ENCODE measurements at places on chromosomes 7 and 10.
A peak's percentile ranks its signal among the peaks of the same experiment; 100 is the strongest.

GRCh38 chr7:90312745-90313144 lies 8.4 kb downstream of the FAM237B start:
- peak; percentile 8 for DNase-seq

GRCh38 chr7:77313085-77313484 lies 103.1 kb downstream of the GSAP start:
- no peak for DNase-seq

- no peak for DNase-seq
Observed at GRCh38 chr10:76195654-76196390, 764.4 kb downstream of the LRMDA start.

DNA sequence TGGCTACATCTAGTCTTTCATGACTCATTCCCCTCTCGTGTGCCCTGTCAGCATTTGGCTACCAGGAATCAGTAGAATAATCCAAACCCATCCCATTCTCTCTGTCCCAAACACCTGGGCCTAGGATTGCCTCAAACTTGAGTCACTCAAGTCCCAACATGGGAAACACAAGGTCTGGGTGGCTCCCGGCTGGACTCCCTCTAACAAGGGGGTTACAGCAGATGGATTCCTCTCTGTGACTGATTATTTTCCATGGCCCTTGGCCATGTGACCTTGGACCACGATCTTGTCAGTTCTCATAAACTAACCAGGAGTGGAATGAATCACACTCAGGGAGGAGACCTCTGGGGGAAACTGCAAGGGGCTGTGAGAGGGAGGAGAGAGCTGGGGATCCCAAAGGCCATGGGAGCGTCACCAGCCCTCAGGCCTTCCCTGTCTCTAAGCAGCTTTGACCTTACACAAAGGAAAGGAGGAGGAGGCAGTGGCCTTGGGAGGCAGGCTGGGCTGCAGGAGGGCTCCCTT lies 533.1 kb downstream of the KCNMA1 start:
- peak; percentile 91 for DNase-seq

DNA sequence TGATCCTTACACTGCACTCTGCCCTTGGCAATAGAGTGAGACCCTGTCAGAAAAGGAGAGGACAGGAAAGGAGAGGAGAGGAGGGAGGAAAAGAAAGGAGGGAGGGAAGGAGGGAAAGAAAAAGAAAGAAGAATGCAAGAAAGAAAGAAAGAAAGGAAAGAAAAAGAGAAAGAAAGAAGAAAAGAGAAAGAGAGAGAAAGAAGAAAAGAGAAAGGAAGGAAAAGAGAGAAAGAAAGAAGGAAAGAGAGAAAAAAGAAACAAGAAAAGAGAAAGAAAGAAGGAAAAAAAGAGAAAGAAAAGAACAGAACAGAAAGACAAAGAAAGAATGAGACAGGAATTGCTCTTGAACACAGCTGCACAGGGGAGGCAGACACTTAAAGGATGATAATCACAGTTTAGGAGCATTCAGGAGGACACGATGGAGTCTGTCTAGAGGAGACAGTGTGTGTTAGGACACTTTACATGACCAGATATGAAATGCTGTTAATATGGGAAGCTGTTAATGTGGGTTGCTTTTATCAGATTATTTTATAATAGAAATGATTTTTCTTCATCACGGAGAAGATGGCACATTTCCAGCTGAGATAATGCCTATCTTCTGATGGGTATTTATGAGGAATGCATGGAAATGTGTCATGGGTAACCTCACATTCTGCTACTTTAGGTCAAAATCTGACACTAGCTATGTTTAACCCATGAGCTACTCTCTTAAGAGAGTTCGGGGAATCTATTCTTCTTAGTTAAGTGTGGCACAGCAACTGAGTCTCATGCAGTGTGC lies 160.5 kb downstream of the BAMBI start:
- peak; percentile 19 for DNase-seq

DNA sequence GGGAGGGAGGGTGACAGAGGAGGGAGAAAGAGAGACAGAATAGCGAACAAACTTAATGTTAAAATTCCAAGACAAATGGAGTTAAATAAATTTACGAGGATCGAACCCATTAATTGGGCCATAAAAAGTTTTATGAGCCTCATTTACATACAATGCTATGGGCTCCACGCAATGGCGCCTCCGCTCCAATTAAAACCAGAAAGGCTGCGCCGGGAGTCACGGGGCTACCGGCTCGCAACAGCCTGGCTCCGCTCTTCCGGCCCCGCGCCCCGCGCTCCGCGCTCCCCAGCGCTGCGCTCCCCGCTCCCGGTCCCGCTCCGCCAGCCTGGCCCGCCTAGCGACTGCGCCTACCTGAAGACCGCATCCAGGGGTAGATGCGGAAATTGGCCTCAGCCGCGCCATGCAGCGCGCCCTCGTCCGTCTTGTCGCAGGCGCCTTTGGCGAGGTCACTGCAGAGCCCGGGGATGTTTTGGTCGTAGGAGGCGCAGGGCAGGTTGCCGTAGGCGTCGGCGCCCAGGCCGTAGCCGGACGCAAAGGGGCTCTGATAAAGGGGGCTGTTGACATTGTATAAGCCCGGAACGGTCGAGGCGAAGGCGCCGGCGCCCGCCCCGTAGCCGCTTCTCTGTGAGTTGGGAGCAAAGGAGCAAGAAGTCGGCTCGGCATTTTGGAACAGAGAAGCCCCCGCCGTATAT lies 513 bp downstream of the HOXA7 start:
- no peak for DNase-seq

GRCh38 chr10:70137135-70137534 lies 4.5 kb upstream of the AIFM2 start:
- no peak for DNase-seq

GRCh38 chr7:68381731-68382130 lies 1216.5 kb upstream of the AUTS2 start:
- no peak for DNase-seq

GRCh38 chr7:19869979-19870378 lies 96.6 kb upstream of the TMEM196 start:
- DNase-seq = no peak

- DNase-seq = no peak
Observed at GRCh38 chr10:121580276-121581116, 17.7 kb downstream of the FGFR2 start.

GRCh38 chr7:154858836-154859537 lies 143.9 kb downstream of the PAXIP1 start:
- DNase-seq = no peak

GRCh38 chr7:124263232-124263827 lies 230.5 kb upstream of the TMEM229A start:
- no peak for DNase-seq

- DNase-seq = no peak
Observed at GRCh38 chr7:143256325-143256724, 6.9 kb upstream of the GSTK1 start.

GRCh38 chr10:72736176-72736827 lies 44.4 kb downstream of the MCU start:
- DNase-seq = peak; percentile 69

- DNase-seq = peak; percentile 73
Observed at GRCh38 chr7:92641921-92642511, 51.8 kb upstream of the FAM133B start.

- DNase-seq = peak; percentile 27
Observed at GRCh38 chr7:138934861-138935260, 46.3 kb downstream of the KIAA1549 start.

- peak; percentile 13 for DNase-seq
Observed at GRCh38 chr10:24821986-24822385, 98.3 kb upstream of the ARHGAP21 start.

- DNase-seq = no peak
Observed at GRCh38 chr7:4100148-4100547, 581.9 kb upstream of the FOXK1 start.

DNA sequence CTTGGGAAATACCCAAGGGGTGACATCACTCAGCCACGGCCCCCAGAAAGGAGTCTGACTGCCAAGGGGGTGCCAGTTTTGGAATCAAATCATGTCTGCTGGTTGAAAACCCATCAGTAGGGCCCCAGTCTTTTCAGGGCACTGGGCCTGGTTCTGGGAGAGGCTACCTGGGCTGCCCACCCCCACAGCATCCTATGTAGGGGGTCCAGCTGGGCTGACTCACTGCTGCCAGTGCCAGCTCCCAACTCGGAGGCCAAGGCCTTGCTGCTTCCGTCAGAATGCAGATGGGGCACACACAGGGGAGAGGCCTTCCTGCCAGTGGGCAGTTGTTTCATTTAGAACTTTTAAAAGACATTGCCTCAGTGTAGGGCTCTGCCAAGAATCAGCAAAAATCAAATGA lies 39.5 kb upstream of the DMBT1 start:
- DNase-seq = no peak

- no peak for DNase-seq
Observed at GRCh38 chr10:71647526-71648253, 71.9 kb downstream of the C10orf105 start.

GRCh38 chr10:31374146-31374696 lies 55.2 kb downstream of the ZEB1 start:
- DNase-seq = no peak

GRCh38 chr10:132420469-132420980 lies 23.5 kb downstream of the PWWP2B start:
- no peak for DNase-seq

GRCh38 chr7:44977959-44978335 lies 868 bp downstream of the MYO1G start:
- DNase-seq = no peak

- no peak for DNase-seq
Observed at GRCh38 chr7:47239034-47239433, 342.9 kb downstream of the TNS3 start.

DNA sequence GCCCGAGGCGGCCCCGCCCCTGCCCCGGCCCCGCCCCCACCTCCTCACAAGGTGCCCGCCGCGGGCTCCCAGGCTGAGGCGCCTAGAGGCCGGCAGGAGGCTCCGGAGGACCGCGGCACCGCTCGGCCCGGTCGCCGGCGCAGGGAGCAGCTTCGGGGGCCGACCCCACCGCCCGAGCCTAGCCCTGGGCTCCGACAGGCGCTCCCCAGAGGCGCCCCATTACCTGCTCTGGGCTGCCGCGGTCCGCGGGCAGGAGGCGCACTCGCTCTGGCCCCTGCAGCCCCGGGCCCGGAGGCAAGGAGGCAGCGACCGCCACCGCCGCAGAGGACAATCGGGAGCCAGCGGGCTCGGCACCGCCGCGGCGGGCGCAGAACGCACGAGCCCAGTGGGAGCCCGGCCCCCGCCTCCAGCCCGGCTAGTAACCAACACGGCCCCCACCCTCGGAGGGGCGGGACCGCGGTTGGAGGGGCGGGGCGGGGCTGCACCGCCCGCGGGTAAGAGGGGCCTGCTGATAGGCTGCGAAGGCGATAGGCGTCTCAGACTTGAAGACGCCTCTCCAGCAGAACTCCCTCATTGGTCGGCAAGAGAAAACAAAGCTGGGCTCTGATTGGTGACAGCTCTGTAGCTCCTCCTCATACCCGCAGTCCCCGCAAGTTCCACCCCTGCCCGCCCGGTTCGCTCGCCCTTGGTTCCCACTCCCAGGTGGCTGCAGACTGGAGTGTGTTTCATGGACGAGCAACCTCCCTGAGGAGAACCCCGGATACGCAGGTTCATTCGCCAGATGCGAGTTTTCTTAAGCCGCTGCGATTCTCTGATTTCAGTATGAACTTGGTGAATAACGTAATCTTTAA lies at the start of gene MPP7:
Gene MPP7 (minus strand): TSS at position 427 of the 851 bp plus-strand sequence. CDS start 64,460 bp downstream, outside the sequence.
- peak; percentile 97 for DNase-seq

GRCh38 chr7:79176859-79177477 lies 276.5 kb downstream of the MAGI2 start:
- DNase-seq = peak; percentile 51

GRCh38 chr10:23055424-23056185 lies 39.8 kb upstream of the MSRB2 start:
- DNase-seq = no peak

DNA sequence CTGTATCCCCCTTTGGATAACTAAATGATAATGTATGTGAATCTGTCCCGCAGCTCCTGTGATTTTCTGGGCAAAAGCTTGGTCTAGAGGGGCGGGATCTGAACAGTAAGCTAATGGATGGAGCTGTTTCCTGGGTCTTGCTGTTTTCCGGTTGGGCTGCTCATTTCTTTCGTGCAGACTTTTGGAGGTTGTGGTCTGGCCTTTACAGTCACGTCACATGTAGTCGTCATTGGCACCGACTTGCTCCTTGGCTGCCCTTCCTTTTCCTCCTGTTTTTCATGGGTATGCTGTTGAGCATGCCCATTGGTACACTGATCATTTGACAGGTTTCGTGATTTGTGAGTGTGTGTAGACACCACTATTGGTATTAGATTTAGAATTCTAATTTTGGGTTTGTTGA lies 2.0 kb downstream of the FBH1 start:
- DNase-seq = no peak

GRCh38 chr7:44477063-44477830 lies 13.2 kb downstream of the NUDCD3 start:
- DNase-seq = peak; percentile 70

DNA sequence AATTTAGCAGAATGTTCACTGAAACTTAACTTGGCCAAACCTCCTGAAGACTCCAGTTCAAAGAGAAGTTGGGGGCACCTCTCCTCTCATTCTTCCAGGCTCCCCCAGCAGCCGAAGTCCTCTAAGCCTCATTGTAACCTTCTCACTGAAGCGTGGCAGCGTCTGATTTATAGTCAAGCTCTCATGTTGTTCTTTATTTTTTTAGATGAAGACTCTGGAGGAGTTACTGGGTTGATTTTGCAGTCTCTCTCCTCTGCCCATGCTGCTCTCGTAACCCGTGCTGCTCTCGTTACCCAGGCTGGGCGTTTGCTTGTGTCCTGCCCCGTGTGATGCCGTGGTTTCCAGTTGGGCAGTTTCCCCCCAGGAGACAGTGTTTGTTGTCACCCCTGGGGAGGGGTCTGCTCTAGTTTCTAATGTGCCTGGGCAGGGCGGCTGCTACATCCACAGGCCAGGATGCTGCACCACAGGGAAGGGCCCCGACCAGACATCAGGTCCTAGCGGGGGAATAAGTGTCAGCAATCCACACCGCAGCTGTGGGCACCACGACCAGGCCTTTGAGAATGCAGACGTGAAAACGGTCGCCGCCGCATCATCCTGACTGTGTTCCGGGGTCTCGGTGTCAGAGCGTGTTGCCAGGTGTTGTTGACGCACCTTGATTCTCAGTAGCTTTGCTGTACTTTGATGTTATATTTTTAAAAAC lies 65.2 kb downstream of the WDR37 start:
- no peak for DNase-seq

GRCh38 chr7:28808796-28809533 lies 149.2 kb downstream of the TRIL start:
- DNase-seq = peak; percentile 78

DNA sequence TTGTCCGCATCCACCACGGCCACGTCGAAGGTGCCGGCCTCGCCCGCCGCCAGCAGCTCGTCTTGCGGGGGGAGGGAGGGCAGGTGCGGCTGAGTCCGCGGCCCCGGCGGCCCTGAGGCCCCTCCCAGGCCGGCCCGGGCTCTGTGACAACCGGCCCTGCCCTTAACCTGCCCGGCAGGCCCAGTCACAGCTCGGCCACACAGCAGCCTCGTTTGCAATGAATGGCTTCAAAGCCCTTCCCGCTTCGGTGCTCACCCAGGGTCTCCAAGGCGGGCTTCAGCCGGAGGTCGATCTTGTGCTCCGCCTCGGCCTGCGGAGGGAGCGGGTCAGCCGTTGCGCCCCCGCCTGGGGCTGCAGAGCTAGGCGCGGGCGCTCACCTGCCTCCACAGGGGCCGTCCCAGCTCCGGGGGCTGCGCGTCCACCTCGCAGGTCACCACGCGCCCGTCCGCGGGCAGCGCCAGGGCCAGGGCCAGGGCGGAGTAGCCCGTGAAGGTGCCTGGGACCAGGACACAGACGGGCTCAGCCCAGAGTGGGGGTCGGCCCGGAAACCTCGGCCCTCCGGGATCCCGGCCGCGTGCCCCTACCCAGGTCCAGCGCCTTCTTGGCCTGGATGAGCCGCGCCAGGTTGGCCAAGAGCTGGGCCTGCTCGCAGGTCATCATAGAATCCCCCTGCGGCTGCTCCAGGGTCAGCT lies 928 bp downstream of the COMTD1 start:
- DNase-seq = no peak

- no peak for DNase-seq
Observed at GRCh38 chr7:154956427-154956826, 46.5 kb downstream of the PAXIP1 start.

- DNase-seq = no peak
Observed at GRCh38 chr10:71396084-71396710, 523 bp upstream of the CDH23 start.

Data from fibroblast of upper back skin (primary cell).